ENCODE measurements at places on chromosomes 1 and 21. TPM values are rescaled to one million over a fixed set of nuclear protein-coding genes. Genes with fewer than 3 reads are reported as not detected.

CLEC20A gene
- total RNA-seq = 0.20 TPM

LAMC2 gene
- 24.5 TPM for total RNA-seq

LCE2C gene
- total RNA-seq = not detected

CFAP74 gene
- total RNA-seq = not detected

LIN28A gene
- total RNA-seq = 1.4 TPM

LCE6A gene
- total RNA-seq = not detected

SPRR1A gene
- total RNA-seq = not detected

RIMKLA gene
- total RNA-seq = 4.4 TPM

ANGPTL7 gene
- 3.4 TPM for total RNA-seq

KCNE1 gene
- 0.69 TPM for total RNA-seq

MSH4 gene
- 0.32 TPM for total RNA-seq

KCNJ9 gene
- total RNA-seq = not detected

LCE3D gene
- not detected for total RNA-seq

HUNK gene
- 4.0 TPM for total RNA-seq

MNDA gene
- total RNA-seq = 3.8 TPM

AJAP1 gene
- 0.43 TPM for total RNA-seq

CELA3B gene
- 13.7 TPM for total RNA-seq

SYNC gene
- 17.4 TPM for total RNA-seq

ASPM gene
- 1.3 TPM for total RNA-seq

SMIM11 gene
- 20.5 TPM for total RNA-seq

AHDC1 gene
- total RNA-seq = 61.6 TPM

LYPLA2 gene
- 63.2 TPM for total RNA-seq

OR2L5 gene
- not detected for total RNA-seq
